ENCODE measurements at places on chromosomes 5 and 9.

- no peak for DNase-seq
Measured at GRCh38 chr5:1297243-1297642, 2.4 kb upstream of the TERT start.

- no peak for DNase-seq
Measured at GRCh38 chr9:138053321-138053868, 175.8 kb downstream of the CACNA1B start.

GRCh38 chr5:13186177-13186576, 758.3 kb downstream of the DNAH5 start:
- no peak for DNase-seq

- DNase-seq, result no peak
Measured at GRCh38 chr5:120358949-120359348, 105.2 kb upstream of the PRR16 start.

DNA sequence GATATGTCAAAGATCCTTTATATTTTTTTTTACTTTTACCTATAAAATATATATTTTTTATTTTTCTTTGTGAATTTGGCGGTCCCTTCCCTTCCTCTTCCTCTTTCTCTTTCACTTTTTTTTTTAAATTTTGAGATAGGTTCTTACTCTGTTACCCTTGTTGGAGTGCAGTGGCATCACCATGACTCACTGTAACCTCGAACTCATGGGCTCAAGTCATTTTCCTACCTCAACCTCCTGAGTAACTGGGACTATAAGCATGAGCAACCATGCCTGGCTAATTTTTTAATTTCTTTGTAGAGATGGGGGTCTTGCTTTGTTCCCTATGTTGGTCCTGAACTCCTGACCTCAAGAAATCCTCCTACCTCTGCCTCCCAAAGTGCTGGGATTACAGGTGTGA, 258.0 kb upstream of the CLINT1 start:
- DNase-seq, result no peak

GRCh38 chr5:142981886-142982820, 212.0 kb downstream of the ARHGAP26 start:
- DNase-seq, result peak; percentile 27

- no peak for DNase-seq
Measured at GRCh38 chr5:43623048-43623680, 20.2 kb downstream of the NNT start.

GRCh38 chr5:130278136-130278535, 373.9 kb downstream of the CHSY3 start:
- no peak for DNase-seq

GRCh38 chr5:158882660-158883059, 217.1 kb downstream of the EBF1 start:
- no peak for DNase-seq

DNA sequence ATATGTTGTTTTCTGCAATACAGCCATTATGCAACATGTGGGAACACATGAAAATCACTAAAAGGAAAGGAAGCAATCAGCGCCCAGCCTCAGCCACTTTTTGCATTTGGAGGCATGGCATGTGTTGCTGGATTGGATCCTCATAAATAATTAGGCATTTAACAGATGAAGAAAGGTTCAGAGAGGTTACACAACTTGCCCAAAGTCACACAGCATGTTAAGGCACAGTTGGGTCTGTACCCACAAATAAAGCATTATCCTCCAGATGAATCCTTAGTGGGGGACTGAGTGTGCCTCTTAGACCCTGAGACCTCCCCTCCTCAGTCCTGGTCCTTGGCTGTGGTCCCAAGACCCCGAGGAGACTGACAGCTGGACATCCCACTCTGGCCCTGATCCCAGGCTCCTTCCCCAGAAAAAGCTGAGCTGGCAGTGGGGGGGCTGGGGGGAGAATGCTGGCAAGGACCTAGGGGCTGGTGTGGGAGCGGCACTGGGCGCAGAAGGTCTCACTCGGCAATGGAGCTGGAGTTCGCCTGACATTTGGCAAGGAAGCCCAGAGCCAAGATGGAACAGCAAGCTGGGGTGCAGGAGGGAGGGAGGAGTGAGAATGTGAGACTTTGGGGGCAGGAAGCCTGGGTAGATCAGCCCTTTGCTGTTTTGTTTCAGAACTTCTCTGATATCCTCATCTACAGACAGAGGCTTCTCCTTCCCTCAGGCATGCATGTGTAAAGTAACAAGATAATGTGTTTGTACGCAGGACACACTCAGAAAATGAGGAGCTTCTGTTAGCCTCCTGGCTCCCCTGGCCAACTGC, 6.9 kb upstream of the AKNA start:
- no peak for DNase-seq

- DNase-seq, result no peak
Measured at GRCh38 chr5:36943584-36943983, 67.0 kb downstream of the NIPBL start.
